Endodermal cell (in vitro differentiated cells): ENCODE measurements at places on chromosomes 13 and 19.

DNA sequence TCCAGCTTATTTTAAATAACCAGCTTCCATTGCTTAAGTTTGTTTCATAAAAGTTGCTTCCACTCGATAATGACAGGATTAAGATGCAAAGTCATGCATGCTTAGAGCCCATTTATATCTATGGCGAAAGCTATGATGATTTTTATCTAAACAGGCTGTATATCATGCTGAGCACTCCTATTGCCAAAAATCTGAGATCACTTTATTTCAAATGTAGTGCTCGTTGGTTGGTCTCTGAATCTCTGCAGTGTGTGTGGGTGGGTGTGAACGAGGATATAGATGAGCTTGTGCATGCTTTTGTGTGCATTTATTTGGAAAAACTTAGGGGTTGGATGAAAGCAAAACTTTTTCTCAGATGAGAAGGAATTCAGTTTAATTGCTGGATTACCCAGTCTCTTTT, 27.0 kb upstream of the ARGLU1 start:
- no peak overlapping the region for H3K4me3 ChIP-seq
- H3K27me3 ChIP-seq = no peaks in the 10 kb centered on the region
- no peaks in the 10 kb centered on the region for H3K4me1 ChIP-seq
- DNase-seq = no peak
- no peaks in the 10 kb centered on the region for H3K36me3 ChIP-seq
- no peak overlapping the region for H3K27ac ChIP-seq

GRCh38 chr19:39053276-39054090, 21.1 kb upstream of the FBXO27 start:
- H3K27ac ChIP-seq = no peak overlapping the region
- no peak for DNase-seq
- H3K4me1 ChIP-seq = peaks cover 3% of the 10 kb centered on the region
- no peak overlapping the region for H3K4me3 ChIP-seq

- H3K4me3 ChIP-seq = no peak overlapping the region
- no peaks in the 10 kb centered on the region for H3K36me3 ChIP-seq
- peaks cover 9% of the 10 kb centered on the region for H3K27me3 ChIP-seq
- no peak overlapping the region for H3K27ac ChIP-seq
- DNase-seq = no peak
Measured at GRCh38 chr13:44401577-44401976, 28.0 kb downstream of the SERP2 start.

DNA sequence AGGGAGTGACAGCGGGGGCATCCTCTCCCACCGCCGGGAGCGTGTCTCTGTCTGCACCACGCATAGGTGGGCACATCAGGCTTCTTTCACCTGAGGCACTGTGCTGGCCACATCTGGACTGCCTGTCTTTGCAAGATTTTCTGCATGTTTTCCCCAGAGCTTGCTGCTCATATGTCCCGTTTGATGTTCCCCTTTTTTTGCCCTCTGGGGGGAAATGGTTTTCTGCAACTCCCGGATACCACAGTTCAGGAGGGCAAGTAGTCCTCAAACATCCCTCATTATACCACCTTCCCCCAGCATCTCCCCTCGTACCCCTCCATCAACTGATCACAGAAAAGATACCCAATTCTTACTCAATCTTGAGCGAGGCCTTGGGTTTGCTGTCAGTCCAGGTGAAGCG, 168.0 kb downstream of the PAN3 start:
- peaks cover 24% of the 10 kb centered on the region for H3K4me1 ChIP-seq
- no peaks in the 10 kb centered on the region for H3K27me3 ChIP-seq
- H3K36me3 ChIP-seq = no peaks in the 10 kb centered on the region
- H3K4me3 ChIP-seq = no peak overlapping the region

DNA sequence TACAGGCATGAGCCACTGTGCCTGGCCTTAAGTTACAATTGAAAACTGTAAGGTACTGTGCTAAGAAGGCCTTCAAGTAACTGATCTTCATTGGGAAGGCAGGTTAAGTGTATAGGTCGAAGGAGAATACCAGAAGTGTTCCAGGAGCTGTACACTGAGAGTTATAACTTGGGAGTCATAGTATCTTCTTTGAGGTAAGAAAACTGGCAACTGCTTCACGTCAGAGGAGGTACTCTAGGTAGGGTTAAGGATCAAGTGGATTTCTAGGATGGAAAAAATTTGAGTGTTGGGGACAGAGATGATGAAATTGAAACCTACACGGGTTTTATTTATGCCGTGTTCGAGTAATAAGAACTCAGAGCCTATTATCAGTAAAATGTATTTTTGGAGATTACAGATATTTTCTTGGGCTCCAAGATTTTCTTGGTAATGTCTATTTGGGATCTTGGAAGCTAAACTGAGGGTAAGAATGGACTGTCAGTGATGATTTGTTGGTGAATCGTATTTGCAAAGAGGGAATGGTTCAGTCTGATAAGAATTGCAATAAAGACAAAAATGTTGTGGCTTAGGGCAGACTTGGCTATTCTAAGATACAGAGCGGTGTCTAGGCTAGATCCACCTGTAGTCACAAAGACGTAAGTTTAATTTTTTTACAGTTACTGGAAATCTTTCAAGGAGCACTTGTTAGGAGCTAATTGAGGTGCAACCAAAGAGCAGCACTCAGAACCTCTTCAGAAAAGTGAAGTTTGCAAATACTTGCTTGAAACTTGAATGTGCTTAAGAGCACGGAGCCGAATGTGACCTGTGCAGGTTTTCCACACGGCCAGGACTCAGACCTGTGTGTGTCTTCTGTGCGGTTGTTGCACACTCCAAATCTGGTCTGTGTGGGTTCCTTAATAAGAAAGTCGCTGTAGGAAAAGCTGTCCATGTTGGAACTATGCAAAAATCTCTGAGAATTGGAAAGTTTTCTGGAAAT, 102.5 kb downstream of the URI1 start:
- H3K27me3 ChIP-seq = no peaks in the 10 kb centered on the region
- no peak overlapping the region for H3K4me3 ChIP-seq
- H3K27ac ChIP-seq = no peak overlapping the region
- no peaks in the 10 kb centered on the region for H3K4me1 ChIP-seq
- H3K36me3 ChIP-seq = no peaks in the 10 kb centered on the region

DNA sequence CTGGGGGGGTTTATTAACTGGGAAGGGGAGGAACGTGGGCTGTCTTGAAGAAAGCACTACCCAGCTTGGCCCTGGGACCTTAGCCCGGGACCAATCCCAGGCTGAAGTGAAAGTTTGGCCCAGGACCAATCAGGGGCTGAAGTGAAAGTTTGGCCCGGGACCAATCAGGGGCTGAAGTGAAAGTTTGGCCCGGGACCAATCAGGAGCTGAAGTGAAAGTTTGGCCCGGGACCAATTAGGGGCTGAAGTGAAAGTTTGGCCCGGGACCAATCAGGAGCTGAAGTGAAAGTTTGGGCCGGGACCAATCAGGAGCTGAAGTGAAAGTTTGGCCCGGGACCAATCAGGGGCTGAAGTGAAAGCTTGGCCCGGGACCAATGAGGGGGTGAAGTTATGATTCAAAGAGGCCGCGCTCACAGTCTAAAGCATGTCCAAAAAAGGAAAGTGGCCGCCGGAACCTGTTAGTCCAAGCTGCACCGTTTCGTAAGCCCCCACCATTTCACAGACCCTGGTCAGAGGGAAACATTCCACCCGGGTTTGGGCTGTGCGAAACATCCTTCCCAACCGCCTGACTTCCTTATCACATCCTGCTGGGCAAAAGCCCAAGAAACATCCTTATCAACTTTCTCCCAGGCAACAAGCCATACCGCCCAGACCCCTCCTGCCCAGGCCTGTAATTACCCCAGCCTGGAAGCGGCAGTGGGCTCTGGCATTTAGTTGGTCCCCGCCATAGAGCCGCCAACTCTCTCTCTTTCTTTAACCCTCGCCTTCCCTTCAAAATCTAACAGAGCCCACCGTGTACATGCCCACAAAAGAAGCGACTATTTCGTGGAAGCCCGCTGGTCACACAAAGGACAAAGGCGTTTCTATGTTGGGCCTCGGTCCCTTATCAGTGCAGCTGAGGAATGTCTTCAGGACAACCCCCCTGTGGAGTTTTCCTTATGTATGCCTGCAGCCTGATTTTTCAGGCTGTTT, 1.1 kb downstream of the ZNF850 start:
- H3K36me3 ChIP-seq = peaks cover 41% of the 10 kb centered on the region
- DNase-seq = peak; percentile 84
- peak overlapping the region; percentile 73 for H3K27ac ChIP-seq

DNA sequence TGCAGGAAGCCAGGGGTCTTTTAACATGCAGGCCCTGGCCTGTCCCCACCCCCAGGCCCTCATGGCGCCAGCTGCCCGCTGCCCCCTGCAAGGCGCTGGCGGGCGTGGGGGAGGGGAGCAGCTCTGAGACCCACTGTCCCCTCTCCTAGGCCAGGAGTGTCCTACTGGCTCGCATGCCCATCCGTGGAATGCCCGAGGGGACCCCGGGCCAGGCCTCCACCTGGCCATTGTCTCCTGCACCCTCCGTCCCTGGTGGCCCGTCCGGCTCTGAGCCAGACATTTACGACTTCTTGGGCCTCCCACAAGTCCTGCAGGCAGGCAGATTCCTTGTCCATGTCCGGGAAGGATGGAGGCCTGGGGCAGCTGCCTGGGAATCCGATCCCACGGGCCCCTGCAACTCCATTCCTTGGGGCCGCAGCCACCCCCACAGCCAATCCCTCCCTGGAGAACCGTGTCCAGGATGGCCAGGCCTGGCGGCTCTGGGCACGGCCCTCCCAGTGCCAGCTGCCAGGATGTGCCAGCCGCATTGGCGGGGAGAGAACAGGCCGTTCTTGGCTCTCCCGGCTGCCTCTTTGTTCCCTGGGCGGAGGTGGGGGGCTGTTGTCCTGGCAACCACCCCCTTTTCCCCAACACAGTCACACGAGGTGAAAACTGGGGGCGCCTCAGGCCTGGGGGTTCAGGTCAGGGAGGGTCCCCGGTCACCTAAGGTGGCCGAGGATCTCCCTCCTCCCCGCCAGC, 10.5 kb upstream of the PLIN3 start:
- no peaks in the 10 kb centered on the region for H3K27me3 ChIP-seq
- peak overlapping the region; percentile 65 for H3K27ac ChIP-seq
- no peaks in the 10 kb centered on the region for H3K36me3 ChIP-seq
- H3K4me3 ChIP-seq = no peak overlapping the region

DNA sequence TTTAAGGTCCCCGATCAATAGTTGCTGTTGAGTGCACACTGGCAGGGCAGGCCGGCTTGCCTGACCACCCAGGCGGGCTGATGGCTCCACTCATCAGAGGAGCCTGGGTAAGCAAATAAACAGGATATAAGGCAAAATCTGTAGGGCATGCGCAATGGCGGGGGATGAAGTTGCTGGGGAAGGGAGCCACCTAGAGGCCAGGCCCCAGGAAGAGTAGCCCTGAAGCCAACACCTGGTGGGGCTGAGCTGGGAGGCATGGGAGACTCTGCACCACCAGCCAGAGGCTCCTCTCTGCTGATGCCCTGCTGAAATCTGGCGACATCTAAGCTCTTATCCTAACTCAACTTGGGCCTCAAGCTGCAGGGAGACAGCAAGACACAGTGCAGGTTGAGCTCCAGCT, 324.3 kb downstream of the ZNF536 start:
- H3K4me1 ChIP-seq = peaks cover 11% of the 10 kb centered on the region
- no peak overlapping the region for H3K27ac ChIP-seq
- no peaks in the 10 kb centered on the region for H3K27me3 ChIP-seq
- no peak overlapping the region for H3K4me3 ChIP-seq
- DNase-seq = peak; percentile 95
- no peaks in the 10 kb centered on the region for H3K36me3 ChIP-seq

DNA sequence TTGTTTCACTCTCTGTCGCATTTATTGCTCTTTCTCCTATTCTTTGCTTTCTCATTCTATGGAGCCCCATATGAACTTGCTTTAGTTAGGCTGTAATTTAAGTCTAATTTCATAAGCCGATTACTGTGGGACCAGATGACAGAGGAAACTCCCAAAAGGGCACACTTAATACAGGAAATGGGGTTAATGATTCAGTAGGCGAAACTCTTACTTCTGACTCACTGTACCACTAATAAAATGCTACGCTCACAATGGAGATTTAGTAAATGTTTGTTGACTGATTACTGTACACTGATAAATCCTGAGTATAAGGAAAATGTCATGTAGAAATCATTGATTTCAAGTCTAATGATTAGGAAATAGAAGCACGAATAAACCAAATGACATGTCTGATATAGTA, 276.4 kb downstream of the KLF5 start:
- no peak for DNase-seq
- H3K4me1 ChIP-seq = no peaks in the 10 kb centered on the region
- H3K36me3 ChIP-seq = no peaks in the 10 kb centered on the region
- H3K27ac ChIP-seq = no peak overlapping the region

- H3K27ac ChIP-seq = no peak overlapping the region
- H3K4me3 ChIP-seq = no peak overlapping the region
- H3K27me3 ChIP-seq = no peaks in the 10 kb centered on the region
- no peak for DNase-seq
Measured at GRCh38 chr13:51818781-51819511, 15.0 kb upstream of the DHRS12 start.

- H3K27me3 ChIP-seq = no peaks in the 10 kb centered on the region
- no peaks in the 10 kb centered on the region for H3K4me1 ChIP-seq
- H3K4me3 ChIP-seq = no peak overlapping the region
- no peak for DNase-seq
Measured at GRCh38 chr13:21348488-21349120, 110.5 kb downstream of the ZDHHC20 start.

- peaks cover 11% of the 10 kb centered on the region for H3K27me3 ChIP-seq
- peak; percentile 56 for DNase-seq
- no peak overlapping the region for H3K4me3 ChIP-seq
- no peaks in the 10 kb centered on the region for H3K36me3 ChIP-seq
- H3K27ac ChIP-seq = no peak overlapping the region
Measured at GRCh38 chr19:3478409-3479176, 1.7 kb downstream of the SMIM24 start.

- no peaks in the 10 kb centered on the region for H3K4me1 ChIP-seq
- H3K4me3 ChIP-seq = no peak overlapping the region
- DNase-seq = no peak
- no peaks in the 10 kb centered on the region for H3K36me3 ChIP-seq
- H3K27me3 ChIP-seq = no peaks in the 10 kb centered on the region
- H3K27ac ChIP-seq = no peak overlapping the region
Measured at GRCh38 chr13:71459708-71460107, 407.3 kb downstream of the DACH1 start.

DNA sequence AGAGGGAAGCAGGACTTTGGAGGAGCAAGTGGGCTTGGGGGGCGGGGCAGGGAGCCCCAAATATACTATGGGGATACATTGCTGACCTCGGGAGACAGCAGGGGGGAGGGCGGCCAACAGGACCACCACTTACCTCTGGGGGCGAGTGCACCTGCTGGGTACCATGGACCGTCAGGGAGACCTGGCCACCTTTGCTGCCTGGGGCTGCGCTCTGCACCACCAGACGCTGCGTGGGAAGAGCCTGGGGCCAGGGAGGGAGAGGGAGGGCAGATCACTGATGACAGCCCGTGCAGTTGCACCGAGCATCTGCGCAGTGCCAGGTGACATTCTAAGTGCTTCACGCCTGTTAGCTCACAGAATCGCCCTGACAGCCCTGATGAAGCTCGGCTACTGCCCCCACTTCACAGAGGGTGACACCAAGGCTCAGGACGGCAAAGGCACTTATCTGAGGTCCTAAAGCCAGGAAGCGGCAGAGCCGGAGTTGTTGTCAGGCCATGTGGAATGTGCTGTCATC, 24.1 kb downstream of the RFX1 start:
- DNase-seq = no peak
- H3K27me3 ChIP-seq = no peaks in the 10 kb centered on the region
- no peak overlapping the region for H3K27ac ChIP-seq
- H3K36me3 ChIP-seq = peaks cover 3% of the 10 kb centered on the region

GRCh38 chr13:73039201-73040108, 19.4 kb upstream of the KLF5 start:
- H3K27ac ChIP-seq = no peak overlapping the region
- no peaks in the 10 kb centered on the region for H3K36me3 ChIP-seq
- peak; percentile 66 for DNase-seq
